DMS79 treated with DMSO at 0.1 percent for 48 hours (cell line): ENCODE measurements at places on chromosomes 3 and 15.

DNA sequence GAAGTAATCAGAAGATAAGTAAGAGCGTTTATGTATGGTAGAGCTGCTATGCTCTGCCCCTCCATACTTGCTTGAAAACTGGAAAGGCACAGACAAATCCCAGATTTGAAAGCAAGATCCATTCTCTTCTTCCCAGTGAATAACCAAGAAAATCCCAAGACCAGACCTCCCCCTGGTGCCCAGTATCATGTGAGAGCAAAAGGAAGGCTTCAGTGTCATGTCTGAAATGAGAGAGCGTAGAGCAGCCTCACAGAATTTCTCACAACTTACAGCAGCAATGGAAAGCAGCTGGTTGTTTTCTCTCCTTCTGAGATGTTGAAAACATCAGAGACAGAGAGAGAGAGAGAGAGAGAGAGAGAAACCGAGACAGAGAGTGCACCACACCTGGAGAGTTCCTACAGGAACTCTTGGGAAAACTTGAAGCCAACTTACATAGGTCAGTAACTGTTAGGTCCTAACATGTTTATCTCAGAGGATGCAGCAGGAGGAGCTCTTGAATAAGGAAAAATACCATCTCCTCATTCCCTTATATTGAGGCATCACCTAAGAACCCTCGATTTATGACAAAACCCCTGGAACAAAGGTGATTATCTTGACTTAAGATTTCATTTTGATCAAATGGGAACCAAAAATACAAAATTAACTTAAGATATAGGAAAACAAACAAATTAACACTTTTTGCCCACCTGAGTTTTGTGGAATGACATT, 273.3 kb downstream of the NSUN3 start:
- no peak for DNase-seq

DNA sequence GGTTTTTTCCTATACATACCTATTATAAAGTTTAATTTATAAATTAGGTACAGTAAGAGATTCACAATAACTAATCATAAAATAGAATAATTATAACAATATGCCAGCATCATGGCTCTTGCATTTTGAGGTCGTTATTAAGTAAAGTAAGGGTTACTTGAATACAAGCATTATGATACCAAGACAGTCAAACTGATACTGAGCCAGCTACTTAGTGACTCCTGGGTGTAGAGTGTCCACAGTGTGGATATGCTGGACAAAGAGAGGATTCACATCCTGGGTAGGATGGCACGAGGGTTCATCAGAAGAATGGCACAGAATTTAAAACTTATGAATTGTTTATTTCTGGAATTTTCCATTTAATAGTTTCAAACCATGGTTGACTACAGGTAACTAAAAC, 157.2 kb upstream of the IL12A start:
- DNase-seq: no peak

DNA sequence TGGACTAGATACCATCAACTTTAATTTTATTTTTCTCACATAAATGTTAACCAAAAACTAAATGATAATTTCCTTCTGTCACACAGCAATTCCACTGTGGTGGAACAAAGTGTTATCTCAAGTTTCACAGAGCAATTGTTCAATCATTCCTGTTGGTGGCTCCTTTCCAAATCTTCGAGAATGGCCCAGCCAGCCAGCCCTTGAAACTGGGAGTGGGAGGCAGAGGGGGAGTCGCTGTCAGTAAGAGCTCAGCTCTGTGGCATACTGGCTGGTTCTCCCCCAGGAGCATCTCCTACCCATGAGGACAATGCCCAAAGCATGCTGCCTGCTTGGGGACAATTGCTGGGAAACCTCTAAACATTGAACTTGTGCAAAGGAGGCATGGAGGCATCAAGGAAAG, 47.7 kb downstream of the MECOM start:
- no peak for DNase-seq

GRCh38 chr3:138442433-138442832, 8.0 kb downstream of the ESYT3 start:
- no peak for DNase-seq

DNA sequence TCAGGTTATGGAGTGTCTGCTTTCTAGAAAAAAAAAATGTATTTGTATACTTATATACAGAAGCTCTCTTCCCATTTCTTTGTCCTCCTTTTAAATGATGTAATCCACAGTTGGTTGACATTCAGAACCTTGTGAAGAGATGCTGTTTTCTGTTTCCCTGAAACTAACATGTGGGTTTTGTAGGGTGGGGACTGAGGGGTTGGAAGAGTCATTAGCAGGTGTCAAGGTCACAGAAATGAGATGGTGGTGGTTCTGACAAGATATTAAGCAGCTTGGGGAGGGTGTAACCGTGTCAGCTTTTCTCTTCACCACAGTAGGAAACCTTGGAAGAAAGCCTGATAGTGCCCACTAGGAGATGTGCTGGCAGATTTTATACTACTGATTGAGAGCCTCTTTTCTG, 2.4 kb downstream of the RASA2 start:
- DNase-seq: no peak

- DNase-seq: peak; percentile 5
Measured at GRCh38 chr3:57060089-57060821, at the start of gene SPATA12. SPATA12 (plus strand) TSS chr3:57060664; CDS start chr3:57073695, 13,031 bp downstream.

DNA sequence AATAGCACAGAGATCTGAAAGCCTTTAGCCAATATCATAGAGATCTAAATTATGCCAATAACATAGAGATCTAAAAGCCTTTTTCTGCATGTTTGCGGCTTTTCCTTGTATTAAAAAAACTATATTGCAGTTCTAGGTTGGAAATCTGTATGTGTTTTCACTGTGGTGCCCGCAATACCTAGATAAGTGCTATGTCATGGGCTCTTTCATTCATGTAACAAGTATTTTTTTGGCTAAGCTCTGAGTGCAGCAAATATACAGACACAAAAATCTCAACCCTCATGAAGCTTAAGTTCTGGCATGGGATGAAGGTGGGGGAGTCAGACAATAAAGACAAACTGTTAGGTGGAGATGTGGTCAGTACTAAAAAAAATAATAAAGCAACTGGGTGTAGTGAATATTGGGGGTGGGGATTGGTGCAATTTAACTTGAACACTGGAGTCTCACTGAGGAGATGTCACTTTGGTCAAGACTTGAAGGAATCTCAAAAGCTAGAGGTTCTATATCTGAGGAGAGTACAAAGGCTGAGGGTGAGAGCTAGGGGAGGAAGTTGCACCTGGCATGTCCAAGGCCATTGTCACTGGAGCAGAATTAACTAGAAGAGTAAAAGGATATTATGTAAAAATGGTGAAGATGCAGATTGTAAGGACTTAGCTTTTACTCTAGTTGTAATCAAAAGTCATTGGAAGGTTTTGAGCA, 973 bp downstream of the BUB1B start:
- DNase-seq: no peak

- DNase-seq: no peak
Measured at GRCh38 chr3:142889212-142890014, 530 bp upstream of the PCOLCE2 start.
